ENCODE measurements at places on chromosomes 2 and 18. TPM values are rescaled to one million over a fixed set of nuclear protein-coding genes. Genes with fewer than 3 reads are reported as not detected.

Gene SERPINB4
- not detected for total RNA-seq

Gene FZD7
- 30.6 TPM for total RNA-seq

Gene ASB18
- total RNA-seq: not detected

Gene SH3BP4
- 62.1 TPM for total RNA-seq

Gene FHOD3
- 2.9 TPM for total RNA-seq

Gene KCNIP3
- 2.0 TPM for total RNA-seq

Gene RGPD3
- total RNA-seq: under 0.01 TPM

Gene CDCA7
- 29.3 TPM for total RNA-seq

Gene NTSR2
- not detected for total RNA-seq

Gene TRIM43
- total RNA-seq: not detected

Gene CHRNG
- not detected for total RNA-seq

Gene ALPG
- not detected for total RNA-seq

Gene ASAP2
- total RNA-seq: 17.8 TPM

Gene PTPRN
- 9.8 TPM for total RNA-seq

Gene IL1RL1
- total RNA-seq: 0.17 TPM

Gene MERTK
- 0.74 TPM for total RNA-seq

Gene RPIA
- total RNA-seq: 3.1 TPM

Gene RNF138
- 15.9 TPM for total RNA-seq

Gene SLC20A1
- total RNA-seq: 51.4 TPM

Gene SDC1
- 37.7 TPM for total RNA-seq

Gene AQP12B
- total RNA-seq: not detected

Gene MRPS9
- 20.8 TPM for total RNA-seq

Gene TBR1
- total RNA-seq: not detected

Gene MC4R
- total RNA-seq: 0.15 TPM

Gene KCNE4
- total RNA-seq: 2.0 TPM

Gene SALL3
- not detected for total RNA-seq

Gene NLRC4
- not detected for total RNA-seq

Gene ALPI
- total RNA-seq: not detected

Data from bronchus fibroblast of lung (primary cell).